Stimulated activated CD8-positive, alpha-beta memory T cell treated with anti-CD3 and anti-CD28 coated beads, Interleukin-7, amount 100 ng/mL, for 1 hour (primary cell): ENCODE measurements at places on chromosomes 2 and 18.

- no peak for DNase-seq
Observed at GRCh38 chr2:43438342-43438741, 157.5 kb downstream of the THADA start.

DNA sequence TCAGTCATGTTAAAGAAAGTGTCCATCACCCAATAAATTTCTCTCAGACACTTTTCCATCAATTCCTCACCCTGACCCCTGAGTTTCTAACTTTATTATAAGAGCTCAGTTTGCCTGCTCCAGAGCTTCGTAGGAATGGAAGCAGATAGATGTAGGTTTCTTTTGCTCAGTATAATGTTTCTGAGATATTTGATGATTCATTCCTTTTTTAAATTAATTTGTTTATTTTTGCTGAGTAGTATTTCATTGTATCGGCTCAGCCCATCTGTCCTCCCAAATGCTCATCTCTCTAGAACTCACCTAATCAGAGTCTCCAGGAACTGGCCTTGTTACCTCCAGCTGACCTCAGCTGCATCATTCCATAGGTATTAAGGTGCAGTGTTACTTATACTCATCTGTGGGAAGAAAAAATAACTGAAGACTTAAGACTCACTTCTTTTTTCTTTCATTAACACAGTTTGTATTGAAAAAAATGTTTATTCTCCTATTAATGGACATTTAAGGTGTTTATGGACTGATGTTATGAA, 11.9 kb upstream of the BCL2L11 start:
- DNase-seq = no peak

- no peak for DNase-seq
Observed at GRCh38 chr2:31886700-31887099, 124.1 kb downstream of the MEMO1 start.

DNA sequence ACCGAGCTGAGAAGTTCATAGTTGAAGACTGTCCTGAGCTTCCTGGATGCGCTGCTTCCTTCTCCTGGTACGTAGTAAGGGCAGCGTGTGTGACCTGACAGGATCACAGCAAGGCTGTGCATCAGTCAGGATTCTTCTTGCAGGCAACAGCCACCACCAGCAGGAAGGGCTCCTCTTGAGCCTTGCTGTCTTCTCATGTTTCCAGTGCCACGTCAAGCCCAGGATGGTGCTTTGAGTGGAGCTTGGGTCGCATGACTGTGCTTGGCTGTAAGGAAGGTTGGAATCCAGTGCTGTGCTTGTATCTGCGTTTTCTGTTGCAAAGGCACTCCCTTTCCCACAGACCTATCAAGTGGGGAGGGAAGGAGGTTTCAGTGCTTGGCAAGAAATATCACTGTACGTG, 194.3 kb downstream of the LDLRAD4 start:
- no peak for DNase-seq

GRCh38 chr2:88067598-88067997, at the start of gene SMYD1:
TSS of gene SMYD1 (plus strand) at chr2:88067825. CDS start at chr2:88067865, 40 bp downstream.
- DNase-seq = no peak

DNA sequence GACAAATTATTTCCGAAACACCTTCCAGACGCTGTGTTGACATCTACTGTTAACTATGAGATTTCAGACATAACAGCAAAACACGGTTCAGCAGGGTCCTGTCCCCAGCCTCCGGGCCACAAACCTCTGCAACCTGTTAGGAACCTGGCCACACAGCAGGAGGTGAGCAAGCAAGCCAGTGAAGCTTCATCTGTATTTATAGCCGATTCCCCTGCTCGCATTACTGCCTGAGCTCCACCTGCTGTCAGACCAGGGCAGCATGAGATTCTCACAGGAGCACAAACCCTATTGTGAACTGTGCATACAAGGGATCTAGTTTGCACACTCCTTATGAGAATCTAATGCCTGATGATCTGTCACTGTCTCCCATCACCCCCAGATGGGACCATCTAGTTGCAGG, 31.1 kb downstream of the NDUFA10 start:
- DNase-seq = no peak

GRCh38 chr2:177010861-177011260, 201.7 kb upstream of the HNRNPA3 start:
- DNase-seq = no peak

GRCh38 chr18:475202-476031, 25.1 kb downstream of the COLEC12 start:
- no peak for DNase-seq

DNA sequence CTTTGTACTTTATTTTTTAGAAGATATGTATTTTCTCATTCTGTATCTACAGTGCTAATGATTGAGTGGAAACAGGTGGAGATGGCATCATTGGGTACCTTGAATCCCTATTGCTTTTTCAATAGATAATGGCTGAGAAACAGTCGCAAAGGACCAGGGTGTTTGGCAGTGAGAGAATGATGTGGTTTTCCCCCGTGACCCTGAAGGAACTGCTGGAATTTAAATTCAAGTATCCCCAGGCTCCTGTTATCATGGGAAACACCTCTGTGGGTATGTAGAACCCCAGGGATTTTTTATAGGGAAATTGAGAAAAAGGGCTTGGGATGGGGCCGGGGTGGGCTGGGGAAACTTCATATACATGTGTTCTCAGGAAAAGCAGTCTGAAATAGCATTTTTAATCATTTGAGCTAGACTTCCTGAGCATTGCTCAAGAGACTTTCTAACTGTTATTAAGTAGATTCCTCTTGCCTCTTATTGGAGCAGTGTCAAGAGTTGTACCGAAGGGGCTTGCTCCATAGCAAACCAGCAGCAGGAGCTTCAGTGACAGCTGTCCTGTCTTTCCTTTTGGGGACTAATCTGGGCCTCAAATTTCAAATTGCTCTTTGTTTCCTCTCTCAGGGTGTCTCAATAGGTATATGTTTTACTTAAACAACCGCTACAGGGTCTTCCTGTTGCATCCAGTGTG, 18.9 kb downstream of the AOX1 start:
- no peak for DNase-seq

- no peak for DNase-seq
Observed at GRCh38 chr18:63465059-63465458, 11.7 kb upstream of the SERPINB5 start.

- no peak for DNase-seq
Observed at GRCh38 chr2:178473373-178473772, 5.0 kb downstream of the FKBP7 start.

- DNase-seq = no peak
Observed at GRCh38 chr2:220701115-220701514, 871.0 kb downstream of the EPHA4 start.

- DNase-seq = no peak
Observed at GRCh38 chr2:70732766-70733645, 35.0 kb downstream of the ADD2 start.

DNA sequence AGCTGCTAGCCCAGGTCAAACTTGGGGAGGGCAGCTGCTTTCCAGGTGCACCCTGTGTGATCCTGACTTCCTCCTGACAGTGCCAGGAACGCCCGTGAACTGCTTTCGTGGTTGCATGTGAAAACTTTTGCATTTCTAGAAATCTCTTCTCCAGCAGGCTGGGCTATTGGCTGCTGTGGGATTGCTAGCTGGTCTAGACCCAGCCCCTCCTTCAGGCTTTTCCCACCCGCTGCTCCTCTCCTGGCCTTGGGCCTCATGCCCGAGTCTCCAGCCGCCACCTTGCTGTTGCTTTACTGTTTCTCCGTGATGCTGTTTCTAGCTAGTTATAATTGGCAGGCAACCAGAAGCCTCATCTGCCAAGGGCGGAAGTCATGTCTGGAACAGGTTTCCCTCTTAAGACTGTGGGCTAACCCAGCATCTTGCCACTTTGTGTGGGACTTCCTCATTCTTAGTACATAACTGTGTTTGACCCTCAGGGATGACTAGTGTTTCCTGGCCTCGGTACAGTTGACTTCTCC, 27.0 kb upstream of the MGAT4A start:
- peak; percentile 28 for DNase-seq
